Activated CD4-positive, alpha-beta T cell treated with anti-CD3 and anti-CD28 coated beads, Interleukin-2, amount 50 U/mL, for 16 hours (primary cell): ENCODE measurements at places on chromosomes 4 and X.

DNA sequence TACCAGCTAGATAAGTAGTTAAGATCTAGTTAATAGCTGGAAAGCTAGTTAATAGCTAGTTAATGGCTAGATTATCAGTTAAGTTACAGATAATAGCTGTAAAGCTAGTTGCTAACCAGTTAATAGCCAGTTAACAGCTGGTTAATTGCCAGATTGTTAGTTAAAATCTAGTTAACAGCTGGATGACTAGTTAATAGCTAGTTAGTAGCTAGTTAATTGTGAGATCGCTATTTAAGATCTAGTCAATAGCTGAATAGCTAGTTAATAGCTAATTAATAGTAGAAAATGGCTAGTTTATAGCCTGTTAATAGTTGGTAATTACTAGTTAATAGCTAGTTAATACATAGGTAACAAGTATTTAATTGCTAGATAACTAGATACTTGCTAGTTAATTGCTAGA is 630.5 kb upstream of the CT83 start:
- no peak for DNase-seq

GRCh38 chrX:78124307-78124706 is 15.1 kb downstream of the TAF9B start:
- no peak for DNase-seq

GRCh38 chr4:2686379-2687265 is 69.5 kb downstream of the TNIP2 start:
- no peak for DNase-seq

DNA sequence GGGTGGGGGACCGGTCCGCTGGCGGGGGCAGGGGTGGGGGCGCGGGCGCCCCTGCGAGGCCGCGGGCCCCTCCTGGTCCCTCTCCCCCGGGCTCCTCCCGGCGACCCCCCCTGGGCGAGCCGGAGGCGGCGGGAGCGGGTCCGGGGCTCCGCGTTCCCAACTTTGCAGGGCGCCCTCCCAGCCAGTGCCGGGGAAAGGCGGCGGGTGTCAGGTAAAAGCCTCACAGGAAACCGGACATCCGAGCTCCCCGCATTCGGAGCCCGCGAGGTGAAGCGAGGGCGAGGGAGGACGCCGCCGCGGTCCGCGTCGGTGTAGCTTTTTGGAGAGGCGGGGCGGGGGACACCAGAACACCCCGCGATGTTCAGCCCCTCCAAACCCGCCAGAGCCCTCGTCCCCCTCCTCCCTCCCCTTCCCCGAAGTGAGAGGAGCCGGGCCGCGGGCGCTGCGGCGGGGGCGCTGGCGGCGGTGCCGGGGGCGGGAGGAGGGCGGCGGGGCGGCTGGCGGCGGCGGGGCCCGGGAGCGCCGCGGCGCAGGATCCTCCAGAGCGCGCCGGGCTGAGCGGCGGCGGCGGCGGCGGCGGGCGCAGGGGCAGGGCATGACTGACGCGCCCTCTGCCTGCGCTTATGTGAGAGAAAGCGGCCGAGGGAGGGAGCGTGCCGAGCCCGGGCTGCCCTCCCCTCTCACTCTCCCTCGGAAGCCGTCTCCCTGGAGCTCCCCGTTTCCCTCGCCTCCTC is at the start of gene VEGFC:
Gene VEGFC (minus strand): TSS at position 597 of the 734 bp plus-strand sequence. CDS start 611 bp downstream, outside the sequence.
- DNase-seq, result peak; percentile 31

- no peak for DNase-seq
Measured at GRCh38 chr4:107391009-107391629, 328.9 kb downstream of the PAPSS1 start.

DNA sequence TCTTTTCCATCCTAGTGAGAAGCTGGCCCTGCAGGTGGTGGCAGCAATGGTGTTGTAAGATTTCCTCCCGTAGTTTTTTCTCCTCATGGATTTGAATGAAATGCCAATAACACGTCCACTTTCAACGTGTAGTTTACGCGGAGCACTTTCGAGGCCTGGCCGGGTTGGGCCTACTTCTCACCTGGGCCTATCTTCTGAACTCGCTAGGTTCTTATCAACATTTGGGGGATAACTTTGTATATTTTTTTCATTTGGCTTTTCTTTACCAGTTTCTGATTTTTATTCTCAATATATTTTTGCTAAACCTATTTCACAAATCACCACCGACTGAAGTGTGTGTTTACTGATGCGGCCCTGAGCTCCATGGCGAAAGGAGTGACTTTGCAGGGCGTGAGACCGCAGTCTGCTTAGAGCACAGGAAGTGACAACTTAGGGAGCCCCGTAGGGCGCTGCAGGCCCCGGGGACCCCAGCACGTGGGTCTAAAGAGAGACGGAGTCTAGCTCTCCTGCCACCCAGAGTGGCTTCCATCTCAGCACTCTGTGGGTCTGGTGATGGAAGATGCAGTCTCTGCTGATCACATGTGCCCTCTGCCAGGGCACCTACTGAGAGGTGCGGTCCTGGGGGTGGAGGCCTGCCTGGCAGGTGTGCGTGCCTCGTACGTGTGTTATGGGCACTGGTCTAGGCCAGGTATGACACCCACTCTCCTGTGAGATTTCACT is 29.1 kb downstream of the NELFA start:
- no peak for DNase-seq

DNA sequence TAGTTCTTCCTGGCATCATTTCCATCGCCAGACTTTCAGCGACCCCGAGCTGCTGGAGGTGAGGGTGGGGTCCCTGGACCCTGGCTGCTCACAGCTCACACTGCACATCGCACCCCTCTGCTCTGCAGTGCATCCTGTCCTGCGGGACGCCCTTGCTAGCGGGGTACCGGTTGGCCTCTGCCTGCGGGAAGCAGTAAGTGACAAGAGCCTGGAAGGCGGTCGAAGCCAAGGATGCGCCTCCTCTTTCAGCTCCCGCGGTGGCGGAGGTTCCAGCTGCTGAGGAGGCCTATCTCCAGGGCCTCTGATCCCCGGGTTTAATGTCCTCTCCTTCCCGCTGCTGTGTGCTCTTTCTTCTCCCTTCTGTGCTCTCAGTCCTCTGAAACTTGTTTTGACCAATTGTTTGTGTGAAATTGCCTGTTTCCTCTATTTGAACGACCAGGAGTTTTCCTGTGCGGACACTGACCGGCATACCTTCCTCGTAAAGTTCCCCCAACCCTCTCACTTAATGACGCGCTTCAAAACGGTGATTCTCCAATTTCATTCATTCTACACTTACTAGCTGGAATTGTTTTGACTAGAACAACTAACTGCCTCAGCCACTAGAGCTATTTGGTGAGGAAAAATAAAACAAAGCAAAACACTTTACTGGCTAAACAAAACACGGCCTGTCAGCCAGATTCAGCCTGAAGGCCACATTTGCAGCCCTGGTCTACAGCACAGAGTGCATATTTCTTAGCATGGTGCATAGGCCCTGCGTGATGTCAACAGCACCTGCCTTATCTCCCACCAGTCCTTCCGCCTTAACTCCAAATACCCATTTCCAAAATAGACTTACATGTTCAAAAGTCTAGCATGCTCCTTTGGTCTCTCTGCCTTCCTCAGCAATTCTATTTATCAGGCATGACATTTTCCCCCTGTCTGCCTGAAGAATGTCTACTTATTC is 28.0 kb downstream of the MGAT4D start:
- no peak for DNase-seq

DNA sequence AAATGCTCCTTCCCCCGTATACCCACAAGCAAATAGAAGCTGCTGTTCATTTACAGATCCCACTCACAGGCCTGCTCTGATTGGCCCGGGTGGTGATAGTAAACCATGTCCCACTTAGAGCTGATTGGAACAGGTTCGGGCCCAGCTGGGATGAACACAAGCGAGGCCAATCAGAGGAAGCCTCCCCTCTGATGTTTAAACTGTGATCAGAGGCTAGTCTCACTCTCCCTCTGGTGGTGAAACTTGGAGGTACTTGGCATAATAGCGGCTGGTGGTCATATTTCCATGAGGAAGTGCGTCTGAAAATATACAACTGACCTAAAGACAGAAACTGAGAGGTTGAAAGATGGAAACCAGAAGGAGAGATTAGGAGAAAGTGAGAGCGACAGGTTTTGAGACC is 51.5 kb upstream of the TRPC3 start:
- DNase-seq, result peak; percentile 30

- DNase-seq, result no peak
Measured at GRCh38 chr4:17490575-17491059, 21.3 kb downstream of the QDPR start.

- no peak for DNase-seq
Measured at GRCh38 chr4:28279249-28279648, 1418.6 kb downstream of the STIM2 start.

DNA sequence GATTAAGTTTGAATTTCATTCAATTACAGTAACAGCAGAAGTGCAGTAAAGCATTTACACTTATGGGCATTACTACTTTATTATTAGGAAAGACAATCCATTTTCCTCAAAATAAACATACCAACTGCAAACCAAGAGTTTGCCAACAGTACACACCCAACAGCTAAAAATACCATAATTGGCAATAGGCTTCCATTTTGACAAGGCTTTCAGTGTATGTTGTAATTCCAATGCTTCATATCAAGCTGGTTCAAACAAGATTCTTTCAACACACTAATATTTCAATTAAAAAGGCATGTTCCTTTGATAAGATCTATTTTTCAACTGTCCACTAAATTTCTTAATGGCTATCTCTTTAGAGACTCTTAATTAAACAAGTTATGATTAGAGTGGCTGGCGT is 12.1 kb downstream of the EIF1AX start:
- DNase-seq, result no peak

DNA sequence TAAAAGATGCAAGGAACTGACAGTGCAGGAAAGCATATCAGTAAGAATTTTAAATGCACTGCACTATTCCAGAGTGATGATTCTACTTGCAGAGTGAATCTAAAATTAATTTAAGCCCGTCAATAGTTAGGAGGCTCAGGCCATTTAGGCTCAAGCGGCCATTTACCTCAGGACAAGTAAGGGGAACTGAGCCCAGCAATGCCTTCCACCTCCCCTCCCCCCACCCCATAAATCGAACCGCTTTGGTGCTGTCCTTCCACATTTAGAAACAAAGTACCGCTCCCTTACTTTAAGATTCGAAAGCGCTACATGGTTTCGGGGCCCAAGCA is 665 bp downstream of the RBM41 start:
- DNase-seq, result no peak

DNA sequence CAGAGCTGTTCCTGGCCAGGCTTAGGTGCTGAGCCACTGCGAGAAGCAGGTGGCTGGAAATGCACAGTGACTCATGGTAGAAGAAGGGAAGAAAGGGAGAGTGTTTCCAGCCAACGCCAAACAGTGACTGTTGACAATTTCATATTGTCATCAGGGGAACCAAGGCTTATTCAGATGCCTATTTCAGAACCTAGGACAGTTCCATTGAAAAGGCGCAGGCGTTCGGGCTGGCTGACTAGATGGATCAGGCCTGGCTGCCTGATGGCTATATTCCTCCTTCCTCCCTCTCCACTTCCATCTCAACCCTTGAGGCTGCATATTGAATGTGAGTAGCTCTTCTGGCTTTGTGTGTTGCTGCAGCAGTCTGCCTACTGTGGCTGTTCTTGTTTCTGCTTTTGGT is 73.0 kb upstream of the FRMPD4 start:
- DNase-seq, result no peak

GRCh38 chr4:41873380-41874295 is 61.6 kb upstream of the TMEM33 start:
- no peak for DNase-seq

DNA sequence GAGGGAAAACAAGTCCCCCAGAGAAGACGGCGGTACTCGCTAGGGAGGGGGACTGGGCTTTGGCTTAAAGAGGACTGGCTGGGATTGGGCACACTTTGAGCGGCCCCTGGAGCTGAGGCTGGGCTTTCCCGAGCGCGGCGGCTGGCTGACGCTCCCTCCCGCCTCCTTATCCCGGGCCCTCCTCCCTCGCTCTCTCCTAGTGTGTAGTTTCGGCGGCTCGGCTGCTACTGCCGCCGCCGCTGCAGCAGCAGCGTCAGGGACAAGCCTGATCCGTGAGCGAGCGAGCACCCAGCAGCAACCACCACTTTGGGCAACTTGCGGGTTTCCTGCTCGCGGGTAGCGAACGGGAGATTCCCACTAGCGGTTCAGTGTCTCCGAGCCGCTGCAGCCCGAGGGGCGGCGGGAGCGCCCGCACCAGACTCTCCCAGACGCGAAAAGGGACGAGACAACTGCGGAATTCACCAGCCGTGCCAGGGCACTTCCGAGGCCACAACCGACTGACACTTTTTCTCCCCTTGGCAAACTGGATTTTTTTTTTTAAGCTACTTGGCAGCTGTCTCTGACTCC is 632 bp upstream of the PCDH7 start:
- no peak for DNase-seq

DNA sequence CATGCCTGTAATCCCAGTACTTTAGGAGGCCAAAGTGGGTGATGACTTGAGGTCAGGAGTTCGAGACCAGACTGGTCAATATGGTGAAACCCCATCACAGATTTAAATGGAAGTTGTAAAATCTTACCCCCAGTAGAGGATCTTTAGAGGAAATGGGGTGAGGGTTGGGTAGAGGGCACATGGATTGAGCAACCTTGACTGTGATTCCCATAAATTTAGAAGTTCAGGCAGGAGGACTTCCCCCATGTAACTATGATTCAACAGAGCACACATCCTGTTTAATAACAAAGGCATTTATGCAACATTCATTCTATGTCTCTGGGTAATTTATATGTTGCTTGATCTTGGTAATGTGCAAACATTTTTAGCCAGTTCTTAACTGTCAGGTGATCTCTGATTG is 143.1 kb downstream of the RBM47 start:
- DNase-seq, result no peak

GRCh38 chrX:10017872-10018271 is 50.7 kb downstream of the CLDN34 start:
- no peak for DNase-seq

DNA sequence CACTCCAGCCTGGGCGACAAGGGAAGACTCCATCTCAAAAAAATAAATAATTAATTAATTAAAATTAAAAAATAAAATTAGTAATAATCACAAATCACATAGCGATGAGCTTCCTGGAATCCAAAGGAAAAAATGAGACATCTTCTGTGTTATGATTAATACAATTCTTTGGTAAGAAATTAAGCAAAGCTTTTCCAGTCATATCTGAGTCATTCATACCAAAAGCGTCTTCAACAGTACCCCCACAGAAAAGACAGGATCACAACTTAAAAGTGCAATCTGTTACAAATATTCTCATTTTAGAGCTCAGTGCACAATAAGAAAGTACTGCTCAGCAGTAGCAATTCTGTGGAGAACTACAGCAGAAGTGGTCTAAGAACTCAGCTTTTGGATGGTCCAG is 168.5 kb upstream of the MXRA5 start:
- no peak for DNase-seq

GRCh38 chrX:47828984-47829383 is 7.7 kb upstream of the ZNF81 start:
- DNase-seq, result no peak
